ENCODE measurements at places on chromosomes 7 and 10.

- DNase-seq = no peak
These were observed 859 bp upstream of the CH25H start for GRCh38 chr10:89207801-89208551.

- no peak for DNase-seq
These were observed 41.5 kb downstream of the MYOF start for GRCh38 chr10:93440591-93441091.

DNA sequence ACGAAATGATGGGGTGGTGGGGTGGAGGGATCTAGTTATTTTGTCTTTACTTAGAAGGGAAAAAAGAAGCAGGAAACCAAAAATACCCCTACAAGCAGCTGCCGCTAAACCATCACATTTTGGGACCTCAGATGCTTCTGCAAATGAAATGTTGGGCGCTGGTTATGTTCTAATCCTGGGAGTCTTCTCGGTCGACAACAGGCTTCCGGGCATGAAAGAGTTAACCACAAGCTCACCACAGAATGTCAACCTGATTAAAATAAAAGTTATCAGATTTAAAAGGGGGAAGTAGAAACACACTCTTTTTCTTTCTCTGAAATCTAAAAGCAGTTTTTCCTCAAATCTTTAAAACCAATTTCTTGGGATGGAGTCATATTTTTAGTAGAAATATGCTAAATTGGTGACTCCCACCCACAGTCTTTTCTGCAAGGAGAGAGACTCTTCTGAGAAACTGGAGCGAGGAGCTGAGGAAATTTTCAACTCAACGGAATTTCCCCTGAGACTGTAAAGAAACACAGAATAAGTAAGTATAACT lies 16.8 kb downstream of the IL2RA start:
- DNase-seq = no peak

GRCh38 chr10:124518366-124518765 lies 56.7 kb downstream of the LHPP start:
- DNase-seq = no peak

DNA sequence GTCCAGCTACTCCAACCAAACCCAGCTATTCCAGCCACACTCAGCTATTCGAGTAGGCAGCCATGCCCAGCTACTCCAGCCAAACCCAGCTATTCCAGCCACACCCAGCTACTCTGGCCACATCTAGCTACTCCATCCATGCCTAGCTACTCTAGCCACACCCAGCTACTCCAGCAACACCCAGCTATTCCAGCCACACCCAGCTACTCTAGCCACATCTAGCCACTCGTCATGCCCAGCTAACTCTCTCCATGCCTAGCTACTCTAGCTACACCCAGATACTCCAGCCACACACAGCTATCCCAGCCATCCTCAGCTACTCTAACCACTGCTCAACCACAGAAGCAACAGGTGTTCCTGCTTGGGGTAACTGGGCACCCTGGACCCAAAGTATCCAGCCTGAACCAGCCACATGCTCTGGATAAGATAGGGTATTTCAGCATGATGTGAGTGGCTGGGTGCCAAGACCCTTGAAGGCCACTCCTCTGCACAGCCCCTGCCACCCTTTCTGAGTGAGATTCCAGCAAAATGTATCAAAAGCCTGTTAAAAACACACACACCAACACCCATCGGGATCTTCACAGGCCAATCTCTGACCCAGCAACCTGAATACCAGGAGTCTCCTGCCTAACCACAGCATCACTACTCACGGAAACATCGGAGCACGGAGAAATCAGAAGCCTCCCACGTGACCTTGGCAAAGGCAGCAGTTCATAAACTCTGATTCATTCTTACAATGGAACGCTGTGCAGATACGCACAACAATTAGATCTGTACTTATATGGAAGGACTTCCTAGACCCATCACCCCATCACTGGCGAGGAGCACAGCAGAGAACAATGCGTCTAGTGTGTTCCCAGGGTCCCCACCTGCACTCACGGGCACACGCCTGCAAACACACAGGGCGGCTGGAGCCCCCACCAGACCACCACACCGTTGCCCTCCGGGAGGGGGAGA lies 51.8 kb upstream of the DNAAF5 start:
- no peak for DNase-seq

DNA sequence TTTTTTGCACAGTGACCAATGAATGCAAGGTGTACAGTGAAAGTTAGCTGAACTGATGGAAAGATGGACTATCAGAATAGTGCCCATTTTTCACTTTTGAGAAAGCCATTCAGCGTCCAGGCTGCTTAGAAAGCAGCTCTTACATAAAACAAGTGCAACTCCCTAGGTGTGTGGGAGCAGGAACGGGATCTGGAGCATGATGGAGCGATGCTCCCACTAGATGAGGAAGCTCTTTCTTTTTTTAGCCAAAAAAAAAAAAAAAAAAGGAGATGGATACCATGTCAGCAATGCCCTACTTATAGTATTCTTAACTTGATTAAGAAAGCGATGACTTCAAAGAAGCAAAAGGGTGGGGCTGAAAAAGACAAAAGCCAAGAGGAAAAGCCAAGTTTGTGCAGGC lies 925.5 kb downstream of the GATA3 start:
- no peak for DNase-seq

DNA sequence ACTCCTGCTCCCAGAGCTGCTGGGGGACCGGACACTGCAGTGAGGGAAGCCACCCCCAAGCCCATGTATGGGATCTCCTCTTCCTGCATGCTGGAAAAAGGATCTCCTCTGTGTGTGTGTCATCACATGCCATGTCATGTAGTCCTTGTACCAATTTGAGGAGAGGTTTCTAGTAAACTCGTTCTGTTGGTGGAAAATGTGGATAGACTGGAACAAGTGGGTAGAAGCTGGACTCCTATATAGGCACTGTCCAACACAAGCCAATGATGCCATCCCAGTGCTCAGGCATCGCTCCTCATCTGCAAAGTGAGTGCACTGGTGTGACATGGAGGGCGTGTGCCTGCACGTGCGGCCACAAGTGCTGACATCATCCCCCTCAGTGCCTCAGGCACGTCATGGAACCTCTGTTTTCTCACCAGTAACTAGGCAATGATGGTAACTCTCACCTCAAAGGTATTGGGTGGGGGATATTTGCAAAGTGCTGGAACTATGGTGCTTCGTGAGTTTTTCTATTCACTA lies 19.3 kb downstream of the MYO1G start:
- DNase-seq = peak; percentile 79

GRCh38 chr10:53601260-53601875 lies 828.8 kb upstream of the MBL2 start:
- no peak for DNase-seq

All from CD4-positive, alpha-beta T cell treated with Interleukin-1 beta for 1 hour (primary cell).